ENCODE measurements at places on chromosomes 3 and 15. TPM values are rescaled to one million over a fixed set of nuclear protein-coding genes. Genes with fewer than 3 reads are reported as not detected.

GRCh38 chr3:71177375-71177774, 406.2 kb downstream of the FOXP1 start:
- no peak for DNase-seq

Gene COLQ
- 1.8 TPM for polyA plus RNA-seq

Gene LRRC34
- 2.0 TPM for polyA plus RNA-seq

GRCh38 chr15:85976986-85977385, 102.7 kb upstream of the AGBL1 start:
- DNase-seq = no peak

Gene GRAMD2A
- 0.19 TPM for polyA plus RNA-seq

All from urinary bladder (tissue), 4 donors.